ENCODE measurements at places on chromosomes 6 and 20. TPM values are rescaled to one million over a fixed set of nuclear protein-coding genes. Genes with fewer than 3 reads are reported as not detected.

DNA sequence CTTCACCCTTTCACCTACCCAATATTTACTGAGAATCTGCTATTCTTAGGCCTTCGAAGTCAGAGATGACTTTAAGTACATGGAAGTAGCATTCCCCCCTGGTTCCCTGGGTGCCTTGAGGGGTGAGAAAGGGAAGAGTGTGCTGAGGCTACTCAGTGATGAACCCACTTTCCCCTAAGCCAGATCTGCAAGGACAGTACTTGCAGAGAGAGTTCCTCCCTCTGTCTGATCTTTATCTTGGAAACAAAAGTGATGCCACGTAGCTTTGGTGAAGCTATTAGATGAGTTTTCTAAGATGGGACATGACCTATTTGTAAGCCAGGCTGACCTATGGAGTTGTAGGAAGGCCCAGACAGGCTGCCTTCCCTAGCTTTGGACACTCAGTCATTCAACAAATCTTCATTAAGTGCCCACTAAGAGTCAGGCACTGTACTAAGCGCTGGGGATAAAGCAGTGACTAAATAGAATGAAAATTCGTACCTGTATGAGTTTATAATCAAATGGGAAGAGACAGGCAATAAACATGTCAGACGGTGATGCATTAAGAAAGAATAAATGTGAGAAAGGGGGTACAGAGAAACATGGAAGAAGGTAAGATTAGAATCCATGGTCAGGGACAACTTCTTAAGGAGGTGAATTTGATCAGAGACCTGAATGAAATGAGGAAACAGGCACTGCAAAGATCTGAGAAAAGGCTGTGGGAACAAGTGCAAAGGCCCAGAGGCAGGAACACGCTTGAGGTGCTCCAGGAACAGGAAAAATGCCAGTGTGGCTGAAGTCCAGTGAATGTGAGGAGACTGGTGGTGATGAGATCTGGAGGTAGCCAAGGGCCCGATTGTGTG lies 42.2 kb downstream of the BCL2L1 start:
- no peak for DNase-seq

The MRPS10 gene
- total RNA-seq: 35.8 TPM

DNA sequence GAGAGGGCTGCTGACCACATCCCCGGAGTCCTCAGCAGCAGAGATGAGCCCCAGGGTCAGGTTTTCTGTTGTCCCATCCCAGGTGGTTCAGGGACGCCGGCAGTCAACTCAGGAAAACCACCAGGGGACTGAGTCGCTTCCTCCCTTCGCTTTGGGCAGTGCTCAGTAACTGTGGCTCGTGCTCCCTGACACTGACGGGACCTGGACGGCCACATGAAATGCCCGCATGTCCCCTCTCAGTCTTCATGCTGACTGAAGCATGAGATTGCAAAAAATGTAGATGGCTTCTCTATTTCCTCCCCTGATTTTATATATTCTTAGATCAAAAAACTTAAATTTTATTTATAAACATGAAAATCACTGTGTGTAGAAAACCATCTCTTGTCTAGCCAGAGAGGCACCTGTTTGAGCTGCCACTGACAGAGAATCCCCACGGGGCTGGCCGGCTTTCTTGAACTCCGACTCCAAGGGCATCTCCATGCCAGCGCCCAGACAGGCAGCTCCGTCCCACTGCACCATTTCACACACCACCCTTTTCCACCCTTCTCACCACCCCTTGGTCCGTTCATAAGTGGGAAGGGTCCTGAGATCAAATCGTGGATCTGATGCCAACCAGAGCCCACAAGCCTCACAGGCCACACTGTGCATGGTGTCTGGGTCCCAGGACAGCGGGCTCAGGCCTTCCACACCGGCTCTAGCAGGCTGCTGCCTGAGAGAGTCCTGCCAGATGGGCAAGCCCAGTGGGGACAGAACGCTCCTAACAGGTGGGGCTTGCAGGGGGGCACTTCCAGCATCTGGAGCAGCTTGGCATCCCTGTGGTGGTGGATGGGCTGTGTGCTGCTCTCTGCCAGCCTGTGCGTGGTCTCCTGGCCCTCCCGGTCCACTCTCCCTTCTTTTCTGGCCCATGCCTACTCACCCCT lies 98.2 kb downstream of the SMOC2 start:
- no peak for DNase-seq

GRCh38 chr20:13174402-13174801 lies 46.7 kb upstream of the ISM1 start:
- no peak for DNase-seq

DNA sequence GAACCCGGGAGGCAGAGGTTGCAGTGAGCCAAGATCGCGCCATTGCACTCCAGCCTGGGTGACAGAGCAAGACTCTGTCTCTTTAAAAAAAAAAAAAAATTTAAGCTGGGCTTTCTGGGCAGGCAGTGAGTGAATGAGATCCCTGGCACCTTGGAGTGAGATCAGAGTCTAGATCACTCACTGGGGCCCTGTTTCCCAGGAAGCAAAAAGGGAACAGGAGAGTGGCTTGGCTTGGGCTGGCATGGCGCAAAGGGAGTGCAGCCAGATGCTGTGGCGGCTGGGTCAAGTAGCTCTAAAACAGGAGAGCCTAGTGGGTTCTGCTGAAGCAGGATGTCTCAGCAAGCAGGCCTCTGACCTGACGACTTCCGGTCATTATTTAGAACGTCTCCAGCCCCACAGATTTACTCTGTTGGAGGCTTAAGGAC lies 10.4 kb downstream of the PLCG1 start:
- DNase-seq: peak; percentile 30

GRCh38 chr6:117906958-117907600 lies at the start of gene SLC35F1:
SLC35F1 (plus strand) TSS chr6:117907264.
- DNase-seq: peak; percentile 49
